ENCODE measurements at places on chromosomes 1 and 21.

DNA sequence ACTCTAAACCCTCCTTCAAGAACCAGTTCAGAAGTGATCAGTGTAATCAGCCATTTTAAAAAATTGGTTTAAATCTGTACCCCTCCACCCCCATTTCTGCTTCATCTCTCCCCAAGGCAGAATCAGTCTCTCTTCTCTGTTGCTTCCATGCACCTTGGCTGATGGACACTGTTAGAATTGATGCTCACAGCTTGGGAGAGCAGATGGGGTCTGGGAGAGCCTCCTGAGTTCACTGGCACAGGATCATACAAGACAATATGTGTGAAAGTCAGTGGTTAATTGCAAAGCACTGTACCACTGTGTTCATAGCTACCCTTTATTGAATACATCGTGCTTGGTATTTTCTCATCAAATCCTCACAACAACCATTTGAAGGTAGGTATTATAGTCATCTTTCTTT, 140.9 kb downstream of the ROR1 start:
- DNase-seq, result no peak

- DNase-seq, result peak; percentile 74
Observed at GRCh38 chr1:178310685-178311105, 186.1 kb downstream of the CLEC20A start.

DNA sequence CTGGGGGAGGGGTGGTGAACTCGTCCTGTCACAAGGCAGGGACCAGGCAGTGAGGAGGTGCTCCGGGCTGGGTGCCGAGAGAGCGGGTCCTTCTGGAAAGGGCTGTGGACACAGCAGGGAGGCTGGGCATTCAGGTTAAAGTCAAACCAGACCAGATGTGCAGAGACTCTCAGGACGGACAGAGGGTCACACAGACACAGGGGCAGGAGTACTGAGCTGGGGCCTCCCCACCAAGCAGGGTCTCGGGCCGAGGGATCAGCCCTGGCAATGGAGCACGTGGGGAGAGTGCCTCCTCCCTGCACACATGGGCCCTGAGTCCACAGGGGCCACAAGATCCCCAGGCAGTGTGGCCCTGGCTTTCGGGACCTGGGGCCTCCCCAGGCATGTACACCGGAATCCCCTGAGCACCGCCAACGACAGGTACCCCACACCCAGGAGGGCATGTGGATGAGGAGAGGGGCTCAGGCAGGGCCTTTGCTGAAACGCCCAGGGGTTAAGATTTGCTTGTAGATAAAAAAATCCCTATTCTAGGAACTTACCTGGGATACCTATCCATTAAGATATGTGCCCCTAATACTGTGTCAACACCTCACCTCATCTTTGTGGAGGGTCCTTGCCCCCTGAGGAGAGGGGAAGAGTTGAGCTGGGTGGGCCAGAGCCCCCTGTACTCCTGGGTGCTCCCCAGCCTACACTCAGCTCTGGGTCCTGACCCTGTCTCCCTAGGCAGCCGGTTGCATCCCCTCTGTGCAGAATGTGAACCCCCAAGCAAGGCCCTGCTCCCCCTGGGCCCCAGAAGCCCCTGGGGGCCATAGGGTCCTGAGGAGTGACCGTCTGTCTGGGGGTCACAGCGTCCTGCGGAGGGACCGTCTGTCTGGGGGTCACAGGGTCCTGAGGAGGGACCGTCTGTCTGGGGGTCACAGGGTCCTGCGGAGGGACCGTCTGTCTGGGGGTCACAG, 46.9 kb upstream of the ADARB1 start:
- no peak for DNase-seq

- no peak for DNase-seq
Observed at GRCh38 chr1:53378061-53378460, 50.2 kb upstream of the LRP8 start.

DNA sequence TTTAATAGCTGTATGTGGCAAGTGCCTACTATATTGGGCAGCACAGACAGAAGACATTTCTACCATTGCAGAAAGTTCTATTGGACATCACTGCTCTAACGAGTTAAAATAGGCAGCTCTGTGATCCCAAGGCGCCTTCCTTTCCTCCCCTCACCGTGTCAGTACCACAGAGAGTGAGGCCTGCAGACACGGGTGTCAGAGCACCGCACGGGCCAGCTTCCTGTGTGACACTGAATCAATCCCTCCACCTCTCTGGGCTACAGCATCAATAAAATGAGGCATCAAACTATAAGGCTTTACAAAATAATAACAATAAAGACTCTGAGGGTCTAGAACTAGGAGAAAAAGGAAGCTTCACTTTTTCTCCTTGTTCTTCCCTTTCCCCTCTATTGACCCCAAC, 246.7 kb downstream of the FOXD2 start:
- DNase-seq, result no peak

DNA sequence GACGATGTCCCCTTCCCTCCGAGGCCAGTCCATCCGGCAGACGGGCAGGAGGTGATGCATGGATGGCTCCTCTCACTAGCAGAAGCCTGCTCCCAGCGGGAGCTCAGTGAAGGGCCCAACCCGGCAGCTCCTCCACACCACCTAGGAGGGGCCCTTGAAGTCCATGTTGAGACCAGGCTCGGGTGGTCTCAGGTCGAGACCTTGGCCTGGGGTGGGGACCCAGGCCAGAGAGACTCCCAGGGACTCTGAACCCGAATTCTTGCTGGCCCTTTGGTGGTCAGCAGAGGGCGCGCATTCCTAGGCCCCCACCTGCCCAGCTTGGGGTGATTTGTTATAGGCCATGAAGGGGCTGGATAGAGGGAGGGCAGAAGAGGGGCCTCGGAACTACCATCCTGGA, 642 bp upstream of the NT5C1A start:
- no peak for DNase-seq

GRCh38 chr1:41714638-41715389, 203.9 kb downstream of the HIVEP3 start:
- DNase-seq, result no peak

- DNase-seq, result no peak
Observed at GRCh38 chr1:245599371-245600174, 444.8 kb downstream of the KIF26B start.

DNA sequence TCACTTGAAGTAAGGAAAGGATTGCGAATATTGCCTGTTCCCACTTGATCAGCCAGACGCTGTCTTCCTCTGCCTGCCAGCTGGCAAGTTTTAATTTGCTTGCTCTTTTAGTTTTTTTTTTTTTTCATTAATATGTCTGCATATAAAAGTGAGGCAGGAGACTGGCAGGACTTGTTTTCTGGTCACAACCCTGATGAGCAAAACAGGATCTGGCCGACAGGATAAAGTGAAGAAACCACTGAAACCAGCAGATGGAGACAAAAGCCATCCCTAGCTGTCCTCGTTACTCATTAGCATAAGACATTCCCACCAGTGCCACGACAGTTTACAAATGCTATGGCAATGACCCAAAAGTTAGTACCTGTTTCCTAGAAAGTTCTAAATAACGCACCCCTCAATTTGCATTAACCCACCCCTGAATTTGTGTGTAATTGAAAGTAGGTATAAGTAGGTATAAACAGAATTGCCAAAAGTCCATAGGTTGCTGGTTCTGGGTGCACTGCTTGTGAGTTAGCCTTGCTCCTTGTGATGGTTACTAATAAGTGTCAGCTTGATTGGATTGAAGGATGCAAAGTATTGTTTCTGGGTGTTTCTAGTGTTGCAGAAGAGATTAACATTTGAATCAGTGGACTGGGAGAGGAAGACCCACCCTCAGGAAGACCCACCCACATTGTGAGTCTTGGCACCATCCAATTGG, 60.8 kb downstream of the ZNF684 start:
- no peak for DNase-seq

- no peak for DNase-seq
Observed at GRCh38 chr1:217311766-217312165, 319.1 kb downstream of the GPATCH2 start.

GRCh38 chr1:11920239-11920903, 5.9 kb downstream of the KIAA2013 start:
- no peak for DNase-seq

DNA sequence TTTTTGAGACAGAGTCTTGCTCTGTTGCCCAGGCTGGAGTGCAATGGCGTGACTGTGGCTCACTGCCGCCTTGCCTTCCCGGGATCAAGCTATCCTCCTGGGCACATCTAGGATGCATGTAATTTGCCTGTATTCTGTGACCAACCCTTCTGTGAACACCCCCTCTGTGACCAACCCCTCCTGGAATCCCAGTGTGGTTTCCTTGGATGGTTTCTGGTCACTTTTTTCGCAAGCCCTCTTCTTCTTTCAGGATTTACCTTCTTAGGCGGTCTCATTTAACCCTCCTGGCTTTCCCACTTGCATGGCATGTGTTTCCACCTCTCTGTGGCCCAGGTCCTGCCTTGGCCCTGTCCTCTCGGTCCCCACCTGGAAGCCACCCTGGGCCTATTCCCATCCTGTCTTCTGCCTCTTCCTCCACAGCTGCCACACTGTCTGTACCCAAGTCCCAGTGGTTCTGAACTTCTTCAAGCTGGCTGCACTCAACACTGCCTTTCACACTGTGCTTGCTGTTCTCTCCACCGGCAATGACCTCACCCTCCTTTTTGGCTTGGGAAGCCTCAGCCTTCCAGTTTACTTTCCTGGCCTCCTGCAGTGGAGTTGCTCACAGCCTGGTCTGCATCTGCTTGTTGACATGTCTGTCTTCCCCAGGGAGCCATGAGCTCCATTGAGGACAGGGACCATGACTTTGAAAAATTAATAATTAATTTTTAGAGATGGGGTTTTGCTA, 57.0 kb downstream of the DISC1 start:
- DNase-seq, result no peak

DNA sequence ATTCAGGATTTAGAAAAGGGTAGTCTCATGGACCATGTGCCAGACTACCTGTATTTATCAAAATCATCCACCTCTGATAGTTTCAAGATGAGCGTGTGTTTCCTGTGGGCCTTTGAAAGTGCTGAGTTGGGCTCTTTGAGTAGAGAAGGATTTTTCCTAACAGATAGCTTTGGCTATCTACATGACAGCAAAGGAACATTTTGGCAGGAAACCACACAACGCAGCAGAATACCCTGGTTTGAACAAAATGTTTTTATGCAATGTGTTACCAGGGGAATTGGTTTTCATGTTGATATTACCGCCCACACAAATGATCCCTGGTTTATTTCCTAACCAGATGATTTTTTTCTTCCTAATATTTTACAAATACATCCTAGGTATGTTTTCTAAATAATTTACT, 431.4 kb downstream of the NEGR1 start:
- no peak for DNase-seq

DNA sequence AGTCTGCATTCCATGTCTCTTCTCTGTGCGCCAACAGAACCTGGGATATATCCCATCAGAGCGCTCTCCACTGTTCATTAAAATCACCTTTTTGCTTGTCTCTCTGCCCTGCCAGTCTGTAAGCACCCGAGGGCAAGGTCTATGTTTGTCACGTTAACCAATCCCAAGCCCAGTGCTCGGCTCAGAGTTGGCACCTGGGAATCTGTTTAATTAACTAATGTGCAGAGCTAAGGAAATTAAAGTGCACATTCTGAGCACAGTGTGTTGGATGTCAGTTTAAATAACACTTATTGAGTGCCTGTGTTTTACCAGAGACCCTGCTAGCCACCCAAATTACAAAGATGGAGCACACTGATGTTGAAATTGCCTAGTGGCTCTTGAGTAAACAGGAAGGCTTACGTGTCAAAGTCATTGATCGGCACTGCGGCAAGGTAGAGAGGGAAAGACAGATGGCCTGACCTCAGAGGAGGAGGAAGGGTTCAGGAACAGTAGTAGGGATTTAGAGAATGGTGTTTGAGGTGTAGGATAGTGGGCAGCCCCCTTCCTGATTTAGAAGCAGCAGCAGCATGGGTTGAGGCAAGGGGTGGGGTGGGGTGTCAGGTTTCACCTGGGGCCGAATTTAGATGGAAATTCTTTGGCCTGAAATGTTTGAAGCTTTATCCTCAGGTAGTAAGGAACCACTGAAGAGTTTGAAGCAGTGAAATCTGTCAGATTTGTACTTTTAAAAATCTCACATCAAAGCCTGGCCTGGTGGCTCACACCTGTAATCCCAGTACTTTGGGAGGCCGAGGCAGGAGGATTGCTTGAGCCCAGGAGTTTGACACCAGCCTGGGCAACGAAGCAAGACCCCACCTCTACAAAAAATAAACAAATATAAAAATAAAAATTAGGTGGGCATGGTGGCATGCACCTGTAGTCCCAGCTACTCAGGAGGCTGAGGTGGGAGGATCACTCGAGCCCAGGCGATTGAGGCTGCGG, 7.7 kb downstream of the ARMH1 start:
- DNase-seq, result no peak

DNA sequence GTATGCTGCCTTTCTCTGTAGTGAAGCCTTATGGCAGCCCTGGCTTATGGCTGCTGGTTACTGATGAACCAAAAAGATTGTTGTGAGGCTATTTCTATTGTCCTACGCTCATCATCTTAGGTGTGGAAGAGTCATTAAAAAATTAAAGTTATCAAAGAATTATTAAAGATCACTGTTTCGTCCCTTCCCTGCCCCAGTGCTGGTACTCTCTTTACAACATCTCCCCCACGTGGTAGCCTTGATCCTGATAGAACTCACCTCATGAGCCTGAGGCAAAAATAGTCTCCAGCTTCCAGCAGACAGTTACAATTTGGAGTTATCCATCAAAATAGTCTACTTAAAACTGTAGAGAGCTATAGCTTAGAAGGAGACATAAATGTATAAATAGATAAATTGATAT, 201.5 kb downstream of the S1PR1 start:
- no peak for DNase-seq

DNA sequence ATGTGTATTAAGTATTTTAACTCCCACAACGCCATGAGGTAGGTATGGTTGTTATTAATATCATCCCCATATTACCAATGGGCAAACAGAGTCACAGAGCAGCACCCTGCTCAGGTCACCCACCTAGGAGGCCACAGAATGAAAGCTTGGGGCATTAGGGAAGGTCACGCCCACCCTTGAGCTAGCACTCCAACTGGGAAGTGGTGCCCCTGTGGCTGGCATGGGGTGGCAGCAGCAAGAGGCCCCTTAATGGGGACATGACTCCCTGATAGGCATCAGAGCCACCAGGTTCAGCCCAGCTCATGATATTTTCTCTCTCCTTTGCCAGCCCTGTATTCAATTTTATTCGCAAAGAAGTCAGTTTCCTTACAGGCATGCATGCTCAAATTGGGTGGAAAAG, 90.6 kb downstream of the DMRTB1 start:
- no peak for DNase-seq

DNA sequence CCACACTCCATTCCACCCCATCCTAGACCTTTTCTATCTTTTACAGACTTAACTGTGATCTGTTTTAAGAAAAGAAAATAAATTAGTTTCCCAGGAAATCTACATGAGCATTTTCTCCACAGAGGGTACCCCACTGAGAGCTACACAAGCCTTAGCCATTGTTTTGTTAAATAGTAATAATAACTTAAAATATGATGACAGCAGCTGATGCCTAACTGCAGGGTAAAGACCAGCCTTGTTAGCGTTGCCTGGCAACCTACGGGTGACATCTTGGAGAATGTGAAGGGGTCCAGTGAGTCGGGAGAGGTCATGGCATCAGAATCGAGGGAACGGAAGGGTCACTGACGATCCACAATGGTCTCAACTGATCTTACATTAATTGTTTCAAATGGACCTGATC, 233.2 kb upstream of the PBX1 start:
- DNase-seq, result no peak

DNA sequence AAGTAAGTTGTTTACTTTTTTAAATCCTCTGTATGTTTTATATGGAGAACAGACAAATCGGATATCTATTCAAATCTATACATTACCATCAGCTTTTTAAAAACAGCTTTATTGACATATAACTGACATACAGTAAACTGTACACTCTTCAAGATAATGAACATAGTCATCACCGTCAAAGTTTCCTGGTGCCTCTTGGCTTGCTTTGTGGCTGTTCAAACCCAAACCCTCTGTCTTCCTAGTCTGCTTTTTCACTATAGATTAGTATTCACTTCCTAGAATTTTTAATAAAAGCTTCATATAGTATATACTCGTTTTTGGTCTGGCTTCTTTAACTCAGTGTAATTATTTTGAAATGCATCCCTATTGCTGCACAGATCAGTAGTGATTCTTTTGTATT, 56.4 kb upstream of the TPTE start:
- DNase-seq, result no peak
